Spinal cord (tissue), 10 donors: ENCODE measurements at places on chromosomes 3 and 15.
A peak's percentile ranks its signal among the peaks of the same experiment; 100 is the strongest.

GRCh38 chr15:70761046-70761445 lies 2.3 kb downstream of the UACA start:
- peaks cover 8% of the 10 kb centered on the region for H3K4me1 ChIP-seq
- no peak for DNase-seq
- H3K4me3 ChIP-seq = no peak overlapping the region
- peak overlapping the region; percentile 33 for H3K27ac ChIP-seq

DNA sequence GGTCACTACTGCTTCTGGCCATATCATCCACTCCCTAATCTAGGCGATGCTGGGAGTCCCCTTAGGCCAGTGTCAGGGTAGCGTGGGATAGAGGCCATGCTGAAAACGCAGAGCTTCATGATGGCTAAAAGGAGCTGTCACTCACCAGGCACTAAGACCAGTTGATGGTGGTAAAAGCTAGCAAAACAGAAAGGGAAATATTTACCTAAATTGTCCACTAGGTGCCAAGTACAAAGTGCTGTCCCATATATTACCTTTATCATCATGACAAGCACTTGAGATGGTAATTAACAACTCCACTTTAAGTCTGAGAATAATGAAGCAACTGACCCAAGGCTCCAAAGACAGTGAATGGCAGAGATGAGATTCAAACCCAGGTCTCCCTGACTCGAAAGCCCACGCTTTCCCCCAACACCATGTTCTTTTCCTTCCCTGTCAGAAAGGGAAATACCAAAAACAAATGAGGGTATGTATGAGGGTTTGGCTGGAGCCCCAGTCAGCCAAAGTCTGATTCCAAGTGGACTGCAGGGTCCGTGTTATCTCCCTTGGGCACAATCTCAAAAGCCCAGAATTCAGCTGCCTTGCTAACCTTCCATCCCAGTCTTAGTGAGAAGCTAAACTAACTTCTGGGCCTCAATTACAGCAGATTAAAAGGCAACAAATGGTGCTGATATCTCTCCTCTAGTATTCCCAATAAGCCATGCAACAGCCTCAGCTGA lies 84.7 kb downstream of the RBPMS2 start:
- H3K36me3 ChIP-seq = peaks cover 51% of the 10 kb centered on the region
- no peak for DNase-seq
- H3K27me3 ChIP-seq = no peaks in the 10 kb centered on the region
- H3K4me1 ChIP-seq = peaks cover 45% of the 10 kb centered on the region

- H3K4me3 ChIP-seq = no peak overlapping the region
- peak overlapping the region; percentile 67 for H3K27ac ChIP-seq
- H3K36me3 ChIP-seq = no peaks in the 10 kb centered on the region
- peaks cover 9% of the 10 kb centered on the region for H3K4me1 ChIP-seq
- no peaks in the 10 kb centered on the region for H3K27me3 ChIP-seq
- DNase-seq = peak; percentile 72
These were observed 380.6 kb upstream of the C2CD4B start for GRCh38 chr15:62545467-62546227.

DNA sequence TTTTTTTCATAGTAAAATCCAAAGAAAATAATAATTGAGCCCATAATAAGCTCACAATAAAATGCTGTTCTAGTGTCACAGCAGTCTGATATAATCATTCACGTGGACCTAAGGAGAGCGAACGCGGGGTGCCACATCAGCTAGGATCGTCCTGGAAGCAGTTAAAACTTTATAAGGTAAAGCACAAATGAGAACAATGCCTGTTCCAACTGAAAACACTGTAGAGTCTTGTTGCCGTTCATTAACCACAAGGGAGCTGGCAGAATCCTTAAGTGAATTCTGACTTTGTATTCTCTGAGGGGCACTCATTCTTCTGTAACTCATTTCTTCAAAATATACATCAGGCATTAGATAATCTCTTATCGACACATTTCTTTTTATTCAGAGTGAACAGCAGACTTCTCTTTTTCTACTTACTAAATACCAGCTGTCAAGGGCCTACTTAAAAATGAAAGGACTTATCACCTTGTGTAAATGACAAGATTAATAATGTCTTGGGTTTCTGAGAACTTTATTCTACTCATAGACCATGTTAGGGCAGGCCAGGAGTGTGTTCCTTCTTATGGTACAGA lies 524.6 kb downstream of the MECOM start:
- no peak for DNase-seq
- no peak overlapping the region for H3K4me3 ChIP-seq
- no peaks in the 10 kb centered on the region for H3K36me3 ChIP-seq
- no peaks in the 10 kb centered on the region for H3K4me1 ChIP-seq

DNA sequence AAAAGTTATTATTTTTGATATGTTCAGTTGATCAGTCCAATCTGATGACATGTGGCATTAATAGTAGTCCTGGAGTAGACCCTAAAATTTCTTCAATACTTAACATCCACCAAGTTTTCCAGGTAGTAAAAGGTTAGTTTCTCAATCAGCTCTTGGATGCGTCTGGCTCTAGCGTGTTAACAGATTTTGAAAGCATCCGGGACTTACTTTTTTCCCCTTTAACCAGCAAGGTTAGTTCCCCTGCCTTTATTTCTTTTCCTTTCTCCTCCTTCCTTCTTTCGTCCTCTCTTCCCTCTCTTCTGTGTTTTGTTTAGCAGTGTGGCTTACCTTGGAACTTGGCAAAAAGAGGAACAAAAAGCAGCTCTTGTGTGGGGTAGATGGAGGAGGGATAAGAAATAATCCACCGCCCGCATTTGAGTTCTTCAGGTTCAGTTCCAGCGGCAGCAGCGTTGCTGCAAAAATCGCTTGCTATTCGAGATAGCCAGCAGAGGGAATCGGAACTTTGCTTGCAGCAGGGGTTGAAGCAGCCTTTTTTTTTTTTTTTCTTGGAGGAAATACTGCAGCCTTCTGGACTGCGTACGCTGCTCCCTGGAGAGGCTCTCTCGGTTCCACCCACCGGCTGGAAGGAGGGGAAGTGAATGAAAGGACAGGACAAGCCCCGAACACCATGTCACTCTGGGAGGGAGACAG lies at the start of gene RBMS3:
Gene RBMS3 (plus strand): TSS at position 668 of the 690 bp plus-strand sequence.
- H3K4me1 ChIP-seq = peaks cover 5% of the 10 kb centered on the region
- peaks cover 6% of the 10 kb centered on the region for H3K27me3 ChIP-seq
- peak within 1 kb of the TSS; percentile 98 for H3K27ac ChIP-seq
- peak; percentile 96 for DNase-seq
- no peaks in the 10 kb centered on the region for H3K36me3 ChIP-seq
- H3K4me3 ChIP-seq = peak within 1 kb of the TSS; percentile 82

DNA sequence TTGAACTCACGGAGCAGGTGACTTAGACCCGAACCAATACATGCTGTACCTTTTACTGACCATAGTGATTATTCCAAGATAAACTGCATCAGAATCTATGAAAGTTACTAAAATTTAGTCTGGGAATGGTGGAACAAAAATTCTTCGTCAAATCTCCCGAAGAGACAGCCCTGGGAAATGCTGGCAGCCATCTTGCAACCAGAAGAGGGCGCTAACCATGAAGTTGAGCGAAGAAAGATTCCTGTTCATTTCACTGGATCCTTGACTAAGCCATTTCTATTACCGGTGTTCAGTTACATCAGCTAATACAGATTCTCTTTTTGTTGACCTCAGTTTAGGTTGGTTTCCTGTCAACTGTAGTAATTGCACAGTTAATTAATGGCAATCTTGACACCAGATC lies 199.6 kb downstream of the SLC9A9 start:
- no peaks in the 10 kb centered on the region for H3K36me3 ChIP-seq
- H3K27me3 ChIP-seq = no peaks in the 10 kb centered on the region
- H3K4me3 ChIP-seq = no peak overlapping the region
- no peaks in the 10 kb centered on the region for H3K4me1 ChIP-seq
- H3K27ac ChIP-seq = no peak overlapping the region
- DNase-seq = no peak

DNA sequence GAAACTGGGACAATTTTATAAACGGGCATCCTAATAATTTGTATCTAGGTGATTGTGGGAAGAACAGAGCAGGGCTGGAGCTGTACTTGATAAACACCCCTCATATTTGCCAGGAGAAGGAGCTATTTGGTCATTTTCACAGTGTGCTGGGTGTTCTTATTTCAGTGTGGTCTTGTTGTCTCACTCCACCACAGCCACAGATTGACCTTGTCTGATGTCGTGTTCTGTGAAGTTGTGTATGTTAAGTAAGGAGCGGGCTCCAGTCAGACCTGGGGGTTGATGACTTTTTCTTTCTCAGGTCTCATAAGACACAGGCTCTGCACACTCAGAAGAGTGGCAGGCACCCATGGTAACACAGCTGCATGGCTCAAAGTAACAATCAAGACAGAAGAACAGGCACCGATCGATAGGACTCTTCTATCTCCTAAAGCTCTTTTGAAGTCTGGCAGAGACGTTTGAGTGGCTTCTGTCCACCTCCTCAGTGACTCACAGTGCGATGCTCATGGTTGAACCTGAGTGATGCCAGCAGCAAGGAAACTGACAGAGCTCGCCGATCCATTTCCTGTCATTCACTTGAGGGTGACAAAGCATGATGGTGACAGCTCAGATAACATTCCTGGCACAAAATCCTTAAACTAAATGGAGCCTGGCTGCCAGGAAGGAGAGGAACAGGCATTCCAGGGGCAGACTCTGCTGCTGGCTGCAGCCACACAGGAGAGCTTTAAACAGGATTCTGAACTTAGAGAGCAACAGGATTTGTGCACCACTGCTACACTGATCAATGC lies 20.8 kb downstream of the DPH3 start:
- H3K4me3 ChIP-seq = no peak overlapping the region
- no peak overlapping the region for H3K27ac ChIP-seq
- H3K36me3 ChIP-seq = no peaks in the 10 kb centered on the region
- no peak for DNase-seq
- peaks cover 6% of the 10 kb centered on the region for H3K4me1 ChIP-seq
- no peaks in the 10 kb centered on the region for H3K27me3 ChIP-seq

- H3K36me3 ChIP-seq = peaks cover 6% of the 10 kb centered on the region
- peak overlapping the region; percentile 87 for H3K27ac ChIP-seq
- peak overlapping the region; percentile 59 for H3K4me3 ChIP-seq
- peak; percentile 57 for DNase-seq
- H3K27me3 ChIP-seq = no peaks in the 10 kb centered on the region
These were observed 664 bp upstream of the LARP6 start for GRCh38 chr15:70854666-70854976.

- no peaks in the 10 kb centered on the region for H3K4me1 ChIP-seq
- H3K27ac ChIP-seq = no peak overlapping the region
- H3K36me3 ChIP-seq = no peaks in the 10 kb centered on the region
- no peak for DNase-seq
These were observed 138.4 kb upstream of the KCNMB2 start for GRCh38 chr3:178397836-178398235.

DNA sequence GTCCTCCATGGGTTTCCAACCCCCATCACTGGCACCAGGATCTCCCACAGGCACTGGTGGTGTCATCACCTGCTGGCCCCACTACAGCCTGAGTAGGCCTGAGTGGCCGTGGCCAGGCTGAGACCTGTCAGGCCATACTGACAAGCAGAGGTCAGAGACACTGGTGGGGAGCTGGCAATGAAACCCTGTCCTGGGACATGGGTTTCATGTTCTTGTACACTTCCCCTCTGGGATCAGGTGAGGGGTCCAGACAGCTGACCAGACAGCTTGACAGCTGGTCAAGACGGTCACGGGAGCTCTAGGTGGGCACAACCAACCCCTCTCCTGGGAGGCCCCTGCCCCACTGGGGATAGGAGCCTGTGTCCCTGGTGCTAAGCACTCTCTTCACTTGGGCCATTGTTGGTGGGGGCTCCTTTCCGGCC lies 13.1 kb downstream of the ZBTB47 start:
- H3K27me3 ChIP-seq = no peaks in the 10 kb centered on the region
- H3K4me3 ChIP-seq = no peak overlapping the region
- no peak overlapping the region for H3K27ac ChIP-seq
- peaks cover 30% of the 10 kb centered on the region for H3K4me1 ChIP-seq

- peaks cover 7% of the 10 kb centered on the region for H3K4me1 ChIP-seq
- H3K27ac ChIP-seq = no peak overlapping the region
- H3K4me3 ChIP-seq = no peak overlapping the region
- DNase-seq = no peak
- no peaks in the 10 kb centered on the region for H3K36me3 ChIP-seq
These were observed 2.8 kb downstream of the PLSCR2 start for GRCh38 chr3:146466604-146467003.

GRCh38 chr3:67529337-67529736 lies 125.1 kb downstream of the SUCLG2 start:
- no peaks in the 10 kb centered on the region for H3K4me1 ChIP-seq
- H3K4me3 ChIP-seq = no peak overlapping the region
- no peak for DNase-seq
- no peaks in the 10 kb centered on the region for H3K27me3 ChIP-seq

GRCh38 chr15:47796339-47796738 lies 79.0 kb downstream of the SEMA6D start:
- no peaks in the 10 kb centered on the region for H3K36me3 ChIP-seq
- DNase-seq = no peak
- H3K27ac ChIP-seq = no peak overlapping the region
- H3K27me3 ChIP-seq = no peaks in the 10 kb centered on the region
- no peak overlapping the region for H3K4me3 ChIP-seq

DNA sequence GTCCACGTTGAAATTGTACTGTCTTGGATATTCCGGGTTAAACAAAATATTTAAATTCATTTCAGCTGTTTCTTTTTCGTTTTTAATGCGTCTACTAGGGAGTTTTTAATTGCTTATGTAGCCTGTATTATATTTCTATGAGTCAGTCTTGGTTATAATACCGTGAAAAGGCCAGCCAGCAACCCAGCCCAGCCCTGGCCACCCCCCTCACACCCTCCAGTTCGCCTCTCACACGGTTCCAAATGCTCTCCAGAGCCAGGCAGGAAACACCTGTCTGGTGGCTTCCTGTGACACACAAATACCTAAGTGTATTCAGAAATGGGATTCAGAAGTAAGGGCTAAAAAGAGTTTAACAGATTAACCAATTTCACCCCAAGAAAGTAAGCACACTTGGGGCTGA lies 4.4 kb downstream of the SH3BP5 start:
- H3K4me3 ChIP-seq = no peak overlapping the region
- no peak overlapping the region for H3K27ac ChIP-seq
- H3K4me1 ChIP-seq = peaks cover 48% of the 10 kb centered on the region
- H3K27me3 ChIP-seq = no peaks in the 10 kb centered on the region

DNA sequence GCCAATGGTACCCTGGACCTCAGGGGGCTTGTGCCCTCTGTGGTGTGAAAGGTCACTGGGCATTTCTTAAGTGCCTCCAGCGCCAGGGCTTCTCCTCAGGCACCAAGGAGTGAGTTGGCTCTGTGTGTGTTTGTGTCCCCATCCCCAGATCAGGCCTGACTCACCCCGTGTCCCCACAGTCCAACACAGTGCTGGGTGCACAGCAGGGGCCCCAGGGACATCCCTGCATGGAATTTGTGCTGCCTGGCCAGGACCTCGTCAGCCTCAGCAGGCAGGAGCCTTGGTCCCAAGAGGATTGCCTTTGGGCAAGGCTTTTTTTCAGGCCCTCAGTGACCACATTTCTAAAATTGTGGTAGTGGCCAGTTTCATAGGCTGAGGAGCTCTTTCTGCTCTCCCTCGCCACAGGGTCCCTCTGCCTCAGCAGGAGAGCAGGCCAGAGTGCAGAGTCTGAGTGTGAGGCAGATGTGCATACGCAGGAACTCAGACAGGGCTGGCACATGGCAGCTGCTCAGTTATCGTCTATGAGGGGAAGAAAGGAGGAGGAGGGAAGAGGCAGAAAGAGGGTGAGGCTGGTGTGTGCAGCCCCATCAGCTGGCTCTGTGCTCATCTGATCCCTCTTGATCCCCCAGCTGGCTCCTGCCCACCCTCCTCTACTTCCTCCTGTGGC lies 215.6 kb downstream of the RPLP1 start:
- no peaks in the 10 kb centered on the region for H3K27me3 ChIP-seq
- H3K4me3 ChIP-seq = no peak overlapping the region
- H3K27ac ChIP-seq = no peak overlapping the region
